ENCODE measurements at places on chromosomes 1 and 21. TPM values are rescaled to one million over a fixed set of nuclear protein-coding genes. Genes with fewer than 3 reads are reported as not detected.

Gene KLHDC7A
- total RNA-seq: 11.4 TPM

Gene SLAMF7
- not detected for total RNA-seq

Gene TFF2
- not detected for total RNA-seq

Gene FCRLA
- total RNA-seq: not detected

Gene OLFM3
- 0.29 TPM for total RNA-seq

Gene PDPN
- 199 TPM for total RNA-seq

Gene IFI44
- total RNA-seq: not detected

Gene LHX4
- total RNA-seq: 2.0 TPM

Gene PLEKHO1
- 48.1 TPM for total RNA-seq

Gene TSPAN2
- 9.4 TPM for total RNA-seq

Gene BTBD8
- 1.4 TPM for total RNA-seq

Gene URB2
- total RNA-seq: 51.9 TPM

Gene CHI3L2
- total RNA-seq: not detected

Gene INSRR
- total RNA-seq: not detected

Gene FCRL6
- not detected for total RNA-seq

Gene ARTN
- 10.6 TPM for total RNA-seq

Gene OR2T2
- not detected for total RNA-seq

Gene C1orf122
- 61.5 TPM for total RNA-seq

Gene OSCP1
- 3.2 TPM for total RNA-seq

Gene LCE1A
- total RNA-seq: not detected

Gene ANKRD35
- 0.18 TPM for total RNA-seq

Gene SPRR2E
- not detected for total RNA-seq

Gene LCE1B
- not detected for total RNA-seq

Gene TNN
- total RNA-seq: 0.22 TPM

Gene OR6P1
- total RNA-seq: not detected

Gene SH2D1B
- total RNA-seq: not detected

Gene KRTAP12-2
- not detected for total RNA-seq

Gene PWP2
- 6.0 TPM for total RNA-seq

Gene CD164L2
- total RNA-seq: 1.2 TPM

Gene TSSK3
- total RNA-seq: 1.6 TPM

Gene CD48
- not detected for total RNA-seq

Gene EVA1C
- total RNA-seq: 0.98 TPM

Gene TMEM52
- 9.6 TPM for total RNA-seq

Gene ESRRG
- total RNA-seq: 0.44 TPM

Gene ST7L
- total RNA-seq: 16.0 TPM

Gene ATF3
- total RNA-seq: 14.7 TPM

Gene SH3D21
- total RNA-seq: 16.9 TPM

Gene GALE
- total RNA-seq: 35.1 TPM

Gene CNR2
- not detected for total RNA-seq

Gene HMGN2
- total RNA-seq: 622 TPM

Gene TCP10L
- total RNA-seq: 5.1 TPM

Gene UBL4B
- total RNA-seq: not detected

Gene SERINC2
- total RNA-seq: 14.1 TPM

All from H9 (cell line).